Motor neuron (in vitro differentiated cells): ENCODE measurements at places on chromosomes 2 and 18. TPM values are rescaled to one million over a fixed set of nuclear protein-coding genes. Genes with fewer than 3 reads are reported as not detected.

The ALLC gene
- 0.27 TPM in 1 of 2 replicates, not detected in the other for total RNA-seq

The HOXD9 gene
- 8.2 and 11.9 TPM in 2 replicates for total RNA-seq

GRCh38 chr18:35073186-35074105, 32.2 kb downstream of the MAPRE2 start:
- no peak for ATAC-seq

DNA sequence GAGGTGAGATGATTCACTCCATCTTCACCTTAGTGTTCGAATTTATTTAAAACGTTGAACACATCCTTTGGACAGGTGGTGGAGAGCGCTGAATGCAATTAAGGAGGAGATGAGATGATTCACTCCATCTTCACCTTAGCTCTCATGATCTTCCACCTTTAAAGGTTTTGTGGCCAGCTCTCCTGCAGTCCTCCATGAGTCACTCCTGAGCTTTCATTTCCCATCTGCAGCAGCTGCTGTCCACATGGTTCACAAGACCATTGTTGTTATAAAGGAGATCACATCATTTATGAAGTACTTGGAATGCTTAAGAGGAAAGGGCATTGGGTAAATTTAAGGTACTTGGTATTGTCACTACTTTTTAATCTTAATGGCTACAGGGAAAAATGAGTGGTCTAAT, 298.5 kb downstream of the PAX3 start:
- ATAC-seq, result no peak

DNA sequence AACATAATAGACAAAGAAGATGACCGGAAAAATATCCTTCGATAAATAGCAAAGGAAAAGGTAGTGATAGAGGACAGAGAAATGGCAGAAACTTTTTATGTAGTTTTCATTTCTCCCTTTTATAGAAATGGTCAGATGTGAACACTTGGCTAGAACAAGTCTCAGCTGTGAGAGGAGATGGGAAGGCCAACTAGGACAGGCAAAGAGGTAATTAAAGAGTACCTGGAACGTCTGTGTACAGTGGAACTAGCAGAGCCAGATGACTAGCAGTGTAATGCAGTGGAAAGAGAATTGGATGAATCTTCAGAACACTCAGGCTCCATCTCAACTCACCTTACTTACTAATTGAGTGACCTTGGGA, 69.2 kb downstream of the NABP1 start:
- ATAC-seq, result no peak

The PRSS56 gene
- 1.7 TPM in 1 of 2 replicates, not detected in the other for total RNA-seq

The AGPS gene
- total RNA-seq, result 29.9 and 40.4 TPM in 2 replicates

DNA sequence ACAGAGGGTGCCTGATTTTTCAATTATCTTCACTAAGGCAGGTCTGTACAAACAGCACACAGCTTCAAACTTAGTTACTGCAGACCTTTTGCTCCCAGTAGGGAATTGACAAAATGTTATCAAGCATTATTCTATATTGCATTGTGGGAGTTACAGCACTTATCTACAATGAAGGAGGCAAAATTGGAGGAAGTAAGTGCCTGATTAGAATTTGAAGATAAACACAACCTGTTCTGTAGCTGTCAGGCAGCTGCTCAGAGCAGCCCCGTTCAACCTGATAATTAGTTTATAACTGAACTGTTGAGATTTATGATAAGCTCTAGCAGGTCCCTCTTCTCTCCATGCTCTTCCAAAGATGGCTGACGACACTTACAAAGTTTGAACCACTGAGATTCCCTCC, 364.4 kb upstream of the CYRIA start:
- no peak for ATAC-seq

The TUBA4B gene
- total RNA-seq, result 0.28 TPM in 1 of 2 replicates, not detected in the other
